ENCODE measurements at places on chromosomes 11 and 22.

- DNase-seq, result no peak
Measured at GRCh38 chr22:33467620-33468095, 409.5 kb upstream of the SYN3 start.

DNA sequence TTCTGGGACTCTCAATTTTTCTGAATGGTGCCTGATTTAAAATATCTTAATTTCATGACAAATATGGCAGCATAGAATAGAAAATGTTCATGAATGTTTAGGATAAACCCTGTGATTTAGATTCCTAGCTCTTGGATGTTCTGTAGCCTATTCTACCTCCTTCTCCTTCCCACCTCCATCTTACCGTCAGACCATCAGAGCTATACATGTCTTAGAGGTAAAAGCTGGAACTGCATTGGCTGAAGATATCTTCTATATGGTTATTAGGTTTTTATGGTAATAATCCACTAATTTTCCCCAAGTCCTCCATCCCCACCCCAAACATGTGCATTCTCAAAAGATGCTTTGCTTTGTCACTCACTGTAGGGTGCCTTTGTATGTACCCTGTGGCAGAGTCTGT is 46.9 kb upstream of the CSTF3 start:
- DNase-seq, result no peak

- no peak for DNase-seq
Measured at GRCh38 chr11:70501933-70502540, 103.7 kb downstream of the CTTN start.

- DNase-seq, result no peak
Measured at GRCh38 chr11:68927280-68928135, 23.8 kb downstream of the IGHMBP2 start.

GRCh38 chr22:45047260-45047659 is 37.5 kb upstream of the PHF21B start:
- DNase-seq, result no peak

GRCh38 chr22:49935561-49935960 is 17.1 kb downstream of the CRELD2 start:
- no peak for DNase-seq

DNA sequence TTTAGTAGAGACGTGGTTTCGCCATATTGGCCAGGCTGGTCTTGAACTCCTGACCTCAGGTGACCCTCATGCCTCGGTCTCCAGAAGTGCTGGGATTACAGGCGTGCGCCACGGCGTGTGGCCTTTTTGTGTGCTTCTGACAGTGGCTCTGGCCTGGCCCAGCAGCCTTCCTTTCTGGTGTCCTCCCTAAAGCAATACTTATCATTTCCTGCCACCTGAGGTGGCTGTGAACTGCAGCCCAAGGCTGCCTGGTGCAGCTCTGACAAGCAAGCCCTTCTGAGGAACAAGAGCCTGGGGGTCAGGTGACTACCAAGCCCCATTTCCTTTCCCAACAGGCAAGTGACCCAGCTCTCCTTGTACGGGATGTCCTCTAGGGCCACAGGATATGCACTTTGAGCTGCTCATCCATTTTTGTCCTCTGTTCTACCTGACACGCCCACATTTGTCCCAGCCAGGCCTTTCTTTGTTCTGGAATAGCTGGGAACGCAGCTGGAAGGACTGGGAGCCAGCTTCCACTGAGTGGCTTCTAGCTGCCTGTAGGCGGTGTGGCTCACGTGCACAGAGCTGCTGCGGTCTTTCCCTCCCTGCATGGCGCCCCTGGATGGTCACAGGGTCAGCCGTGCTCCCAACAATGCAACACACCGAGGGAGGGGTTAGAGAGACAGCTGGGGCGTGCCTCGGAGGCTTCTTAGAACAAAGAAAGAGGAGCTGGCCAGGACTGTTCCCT is 12.3 kb upstream of the BID start:
- DNase-seq, result no peak

DNA sequence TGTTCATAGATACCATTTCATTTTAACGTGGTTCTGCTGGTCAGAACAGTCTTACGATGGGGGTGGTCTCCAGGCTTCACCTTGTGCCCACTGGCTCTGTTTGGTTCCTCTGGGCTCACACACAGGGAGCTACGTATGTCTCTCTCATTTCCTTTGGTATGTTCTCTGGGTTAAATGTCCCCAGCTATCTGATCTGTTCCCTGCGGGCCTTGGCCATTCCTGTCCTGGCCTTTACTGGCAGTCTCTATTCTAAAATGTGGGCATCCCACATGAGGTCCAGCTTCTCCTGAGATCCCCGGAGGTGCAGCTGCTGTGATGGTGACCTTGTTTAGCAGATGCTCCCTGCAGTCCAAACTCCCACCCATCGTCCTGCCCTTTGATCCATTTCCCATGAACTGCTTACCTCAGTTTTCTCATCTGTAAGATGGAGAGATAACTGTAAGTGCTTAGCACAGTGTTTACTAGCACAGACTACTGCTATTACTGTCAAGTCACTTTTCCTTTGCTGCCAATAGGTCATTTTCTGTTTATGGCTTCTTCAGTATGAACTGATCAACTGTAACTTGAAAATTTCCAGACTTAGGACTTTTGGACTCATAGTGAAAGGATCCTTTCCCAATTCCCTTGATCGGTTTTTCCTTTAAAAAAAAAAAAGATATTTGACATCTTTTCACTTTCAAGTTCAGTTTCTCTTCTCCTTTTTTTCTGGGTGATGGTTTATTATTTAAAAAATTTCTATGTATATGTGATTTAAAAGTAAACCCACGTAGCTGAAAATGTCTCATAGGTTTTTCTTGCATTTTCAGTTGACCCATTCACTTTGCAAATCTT is 92.9 kb downstream of the PTPRJ start:
- DNase-seq, result no peak

- no peak for DNase-seq
Measured at GRCh38 chr11:67439321-67440228, 2.1 kb upstream of the PTPRCAP start.

DNA sequence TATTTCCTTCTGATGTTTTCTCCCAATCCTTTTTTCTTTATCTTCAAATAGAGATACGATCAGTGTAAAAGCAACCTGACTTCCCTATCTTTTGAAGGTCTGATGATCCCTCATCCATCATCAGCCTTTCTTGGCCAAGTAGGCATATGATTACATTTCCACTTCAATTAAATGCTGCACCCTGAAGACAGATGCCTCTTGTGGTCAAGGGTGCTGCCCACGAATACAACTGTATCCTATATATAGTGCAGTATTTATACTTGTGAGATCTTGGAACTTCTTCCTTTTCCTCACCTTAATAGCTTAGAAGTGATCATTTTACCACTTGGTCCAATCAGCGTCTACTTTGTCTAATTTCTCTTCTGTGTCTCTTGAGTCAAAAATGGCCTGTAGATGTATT is 9.3 kb upstream of the ZNRF3 start:
- DNase-seq, result no peak

DNA sequence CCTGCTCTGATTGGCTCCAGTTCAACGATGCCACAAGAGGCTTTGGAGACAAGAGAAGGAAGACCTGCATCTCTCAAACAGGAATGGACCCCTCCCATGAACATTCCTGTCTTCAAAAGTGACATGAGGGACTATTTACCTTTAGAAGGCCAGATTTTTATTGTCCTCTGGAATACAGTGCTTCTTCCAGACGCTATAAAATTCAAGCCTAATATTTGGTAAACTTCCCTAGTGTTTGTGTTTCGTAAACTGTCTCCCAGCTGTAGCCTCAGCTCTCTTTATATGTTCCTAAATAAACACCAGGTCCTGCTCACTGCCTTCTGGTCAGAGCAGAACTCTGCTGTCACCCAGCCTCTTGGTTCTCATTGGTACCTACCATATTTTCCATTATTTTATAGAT is 157.8 kb downstream of the CCDC34 start:
- peak; percentile 14 for DNase-seq

- no peak for DNase-seq
Measured at GRCh38 chr11:45399166-45399565, 113.0 kb upstream of the SYT13 start.

GRCh38 chr11:6737872-6738466 is 33.8 kb downstream of the OR2AG2 start:
- no peak for DNase-seq

DNA sequence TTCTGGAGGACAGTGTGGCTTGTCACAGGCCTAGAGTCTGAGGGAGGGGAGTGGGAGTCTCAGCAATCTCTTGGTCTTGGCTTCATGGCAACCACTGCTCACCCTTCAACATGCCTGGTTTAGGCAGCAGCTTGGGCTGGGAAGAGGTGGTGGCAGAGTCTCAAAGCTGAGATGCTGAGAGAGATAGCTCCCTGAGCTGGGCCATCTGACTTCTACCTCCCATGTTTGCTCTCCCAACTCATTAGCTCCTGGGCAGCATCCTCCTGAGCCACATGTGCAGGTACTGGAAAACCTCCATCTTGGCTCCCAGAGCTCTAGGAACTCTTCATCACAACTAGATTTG is 13.0 kb downstream of the PIK3IP1 start:
- no peak for DNase-seq

DNA sequence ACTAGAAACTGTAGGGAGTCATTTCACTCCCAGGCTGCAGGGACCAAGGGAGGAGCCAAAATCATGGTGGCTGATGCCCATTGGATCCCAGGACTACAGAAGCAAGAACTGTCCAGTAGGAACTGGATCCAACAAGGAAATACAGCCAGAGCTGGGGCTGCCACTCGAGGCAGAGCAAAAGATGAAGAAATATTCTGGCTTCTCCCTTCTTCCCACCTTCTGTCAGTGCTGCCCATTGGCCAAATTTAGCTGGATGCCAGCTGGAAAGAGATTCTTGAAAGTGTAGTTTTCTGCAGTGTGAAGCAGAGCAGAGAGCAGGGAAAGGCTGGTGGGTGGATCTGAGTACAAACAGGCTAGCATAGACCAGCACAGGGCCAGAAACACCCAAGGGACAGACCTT is 45.6 kb downstream of the COMMD9 start:
- no peak for DNase-seq

- DNase-seq, result no peak
Measured at GRCh38 chr11:118342503-118343161, at the start of gene CD3D. Gene CD3D, minus strand, starts transcription at chr11:118342705. Its CDS starts 98 bp downstream, at chr11:118342607.

GRCh38 chr22:17007257-17007656 is 765 bp downstream of the GAB4 start:
- DNase-seq, result no peak

DNA sequence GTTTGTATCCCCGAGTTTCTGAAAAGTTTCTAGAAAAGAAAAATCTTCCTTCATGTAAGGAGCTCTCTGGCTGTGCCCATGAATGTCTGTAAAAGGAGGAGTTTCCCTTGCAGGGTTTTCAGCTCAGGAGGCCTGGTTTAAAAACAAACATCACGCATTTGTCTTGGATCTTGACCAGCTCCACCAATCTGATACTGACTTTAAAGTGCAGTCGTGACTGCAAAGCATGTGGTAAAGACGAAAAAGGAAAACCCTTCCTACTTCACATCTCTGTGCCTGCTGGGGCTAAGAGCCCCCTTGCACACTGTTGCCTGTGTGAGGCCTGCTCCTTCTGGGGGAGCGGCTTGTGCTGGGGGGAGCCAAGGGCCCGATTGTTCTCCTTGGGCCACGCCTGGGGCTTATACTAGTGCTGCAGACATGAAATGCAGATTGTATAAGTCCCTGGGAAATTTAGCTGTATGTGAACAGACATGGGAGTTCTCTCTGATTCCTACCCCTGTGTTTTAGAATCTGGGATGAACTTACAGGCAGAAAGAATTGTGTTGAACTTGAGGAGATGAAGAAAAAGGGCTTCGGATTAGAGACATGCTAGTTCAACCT is 62.1 kb downstream of the ADAMTS15 start:
- DNase-seq, result no peak

GRCh38 chr11:47111318-47111804 is 65.3 kb downstream of the ARFGAP2 start:
- DNase-seq, result peak; percentile 96

GRCh38 chr22:39710380-39711150 is 140.0 kb downstream of the CACNA1I start:
- no peak for DNase-seq

GRCh38 chr11:78946945-78947902 is 372.6 kb upstream of the NARS2 start:
- no peak for DNase-seq
